Stimulated activated naive CD8-positive, alpha-beta T cell treated with anti-CD3 and anti-CD28 coated beads, Interleukin-15, Interleukin-2, amounts not matched to agents 100 U/mL and 50 U/mL, for 24 hours (primary cell): ENCODE measurements at places on chromosomes 4 and X.

DNA sequence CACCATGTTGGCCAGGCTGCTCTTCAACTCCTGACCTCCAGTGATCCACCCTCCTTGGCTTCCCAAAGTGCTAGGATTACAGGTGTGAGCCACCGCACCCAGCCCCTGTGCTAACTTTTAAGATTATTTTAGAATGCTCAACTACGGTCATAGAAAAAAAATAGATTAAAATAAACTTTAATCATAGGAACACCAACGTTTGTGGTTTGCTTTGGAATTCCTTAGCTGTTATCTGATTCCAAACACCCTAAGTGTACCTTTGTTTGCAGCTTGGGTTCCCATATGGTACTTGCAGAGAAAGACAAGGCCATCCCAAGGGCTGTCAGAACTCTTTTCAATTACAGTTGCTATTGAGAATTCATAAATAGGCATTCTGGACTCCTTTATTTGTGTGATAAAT, 90.1 kb upstream of the EFHC2 start:
- DNase-seq: no peak

- DNase-seq: no peak
Measured at GRCh38 chr4:78691971-78692821, 84.0 kb upstream of the BMP2K start.

GRCh38 chrX:16171944-16172343, 4.7 kb downstream of the MAGEB17 start:
- DNase-seq: no peak

DNA sequence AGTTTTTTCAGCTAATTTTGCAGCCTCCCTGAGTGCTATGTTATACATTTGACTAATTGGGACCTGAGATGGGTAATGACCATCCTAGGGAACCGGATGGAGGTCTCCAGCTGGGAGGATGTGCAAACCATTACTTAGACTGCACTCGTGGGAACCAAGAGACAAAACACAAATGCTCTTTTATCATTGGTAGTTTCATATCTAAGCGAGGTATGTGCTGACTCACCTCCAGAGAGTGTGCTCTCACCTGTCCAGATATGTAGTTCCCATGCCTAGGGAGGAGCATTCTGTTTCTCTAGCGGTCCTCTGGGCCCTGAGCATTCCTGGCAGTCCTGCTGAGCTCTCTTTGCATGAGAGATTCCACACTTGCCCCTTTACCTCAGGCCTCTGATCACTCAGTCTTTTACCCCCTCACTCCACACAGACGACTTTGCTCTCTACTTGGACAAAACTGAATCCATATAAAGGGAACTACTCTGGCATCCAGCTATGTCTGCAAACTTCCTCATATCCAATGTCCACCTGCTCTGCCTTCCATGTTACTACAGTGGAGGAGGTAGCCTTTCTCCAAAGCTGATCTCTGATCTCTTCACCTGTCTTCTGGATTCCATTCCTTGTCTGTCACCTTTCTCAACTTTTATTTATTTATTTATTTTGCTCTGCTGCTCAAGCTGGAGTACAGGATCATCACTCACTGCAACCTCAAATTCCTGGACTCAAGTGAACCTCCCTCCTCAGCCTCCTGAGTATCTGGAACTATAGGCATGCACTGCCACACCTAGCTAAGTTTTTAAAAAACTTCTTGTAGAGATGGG, 88.4 kb downstream of the LRP2BP start:
- no peak for DNase-seq

DNA sequence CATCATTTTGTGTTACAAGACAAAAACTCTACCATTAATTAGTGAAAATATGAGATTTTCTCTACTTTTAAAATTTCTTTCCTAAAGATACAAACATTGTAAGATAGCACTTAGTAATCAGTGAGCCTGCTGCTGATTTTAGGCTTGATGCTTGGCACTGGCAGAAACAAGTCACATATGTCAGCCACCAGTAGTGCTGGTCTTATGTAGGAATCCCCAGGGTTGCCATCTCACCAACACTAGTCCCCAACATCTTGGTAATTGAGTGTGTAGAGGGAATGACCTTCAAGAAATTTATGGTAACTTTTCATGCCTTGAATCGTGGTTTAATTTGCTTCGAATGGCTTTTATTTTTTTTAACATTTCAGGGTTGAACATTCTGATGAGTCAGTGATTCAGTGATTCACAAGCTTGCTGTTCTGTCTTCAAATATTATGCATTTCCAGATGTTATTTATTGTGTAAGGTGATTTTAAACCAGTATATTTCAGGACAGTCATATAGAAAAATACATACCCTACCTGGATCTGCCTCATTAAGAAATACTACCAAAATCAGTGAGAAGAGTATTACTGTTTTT, 11.9 kb downstream of the EXOC1 start:
- no peak for DNase-seq

DNA sequence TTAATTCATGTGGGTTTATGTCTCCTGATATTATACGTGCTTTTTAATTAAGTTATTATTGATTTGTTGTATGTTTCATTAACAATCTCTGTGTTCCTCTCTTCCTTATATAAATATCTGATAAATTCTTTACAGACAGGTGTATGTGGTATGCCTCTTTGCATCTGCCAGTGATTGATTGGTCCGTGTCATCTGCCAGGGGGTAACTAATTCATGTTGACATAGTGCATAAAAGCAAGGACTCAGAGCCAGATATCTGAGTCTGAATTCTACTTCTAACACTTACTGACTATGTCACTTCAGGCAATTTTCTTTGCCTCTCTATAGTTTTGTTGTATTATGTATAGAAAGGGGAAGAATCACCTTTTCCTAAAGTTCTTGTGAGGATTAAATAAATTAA, 5.2 kb upstream of the AMBN start:
- no peak for DNase-seq

DNA sequence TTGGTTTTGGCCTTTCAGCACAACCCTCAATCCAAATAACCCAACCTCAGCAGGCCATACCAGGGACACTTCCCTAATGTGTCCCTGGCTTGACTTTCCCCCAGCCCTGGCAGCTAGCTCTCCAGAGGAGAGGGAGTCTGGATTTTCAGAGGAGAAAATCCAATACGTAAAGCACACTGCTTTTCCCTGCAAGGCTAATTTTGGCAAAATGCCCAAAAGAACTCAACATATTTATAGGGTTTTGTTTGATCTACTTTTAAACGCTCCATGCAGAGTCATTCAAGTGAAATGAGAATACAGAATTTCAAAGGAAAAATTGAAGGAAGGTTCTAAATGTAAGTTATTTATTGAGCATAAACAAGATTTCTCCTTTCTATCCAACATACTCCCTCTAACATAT, 167.2 kb downstream of the SH3KBP1 start:
- DNase-seq: no peak

GRCh38 chr4:83438719-83439118, 16.9 kb downstream of the HELQ start:
- no peak for DNase-seq

DNA sequence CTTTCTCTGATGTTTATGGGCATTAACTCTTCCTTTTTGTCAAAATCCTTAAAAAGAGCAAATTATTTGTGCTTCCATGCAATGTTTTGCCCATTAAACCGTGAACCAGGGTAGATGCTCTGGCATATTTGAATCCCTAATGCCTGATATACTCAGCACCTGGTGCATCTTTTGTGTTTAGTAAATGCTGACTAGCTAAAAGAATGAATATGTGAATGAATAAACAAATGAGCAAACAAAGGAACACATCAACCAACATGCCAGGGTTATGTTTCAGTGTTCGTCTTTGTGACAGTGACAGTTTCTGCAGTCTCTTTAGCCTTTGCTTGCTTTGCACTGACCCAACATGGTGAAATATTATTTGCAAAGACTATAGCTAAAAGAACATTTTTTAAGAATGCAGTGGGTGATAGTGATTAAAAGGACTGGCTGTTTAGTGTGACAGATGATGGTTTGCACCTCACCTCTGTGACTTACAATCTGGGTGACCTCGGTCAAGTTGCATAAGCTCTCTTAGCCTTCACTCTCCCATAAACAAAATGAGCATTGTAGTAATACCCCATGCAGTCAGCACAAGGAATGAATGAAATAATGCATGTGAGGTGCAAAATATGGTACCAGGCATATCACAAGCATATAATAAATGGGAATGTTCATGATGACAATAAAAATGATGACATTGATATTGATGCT, 29.5 kb downstream of the SMPX start:
- no peak for DNase-seq

DNA sequence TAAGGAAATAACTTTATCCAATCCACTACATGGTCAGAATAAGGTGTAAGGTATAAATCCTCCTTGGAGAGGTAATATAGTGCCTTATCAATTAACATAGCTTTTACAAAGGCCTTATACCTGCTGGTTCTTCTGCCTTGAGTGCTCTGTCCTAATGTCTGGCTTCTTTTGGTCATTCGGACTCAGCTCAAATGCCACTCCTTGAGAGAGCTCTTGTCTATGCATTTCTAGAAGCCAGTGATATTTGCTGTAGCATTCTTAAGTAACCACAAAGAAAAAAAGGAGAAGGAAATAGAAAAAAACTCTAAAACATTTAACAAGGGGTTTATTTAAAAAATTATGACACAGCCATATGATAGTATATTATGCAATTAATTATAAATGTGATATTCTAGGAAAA, 444.8 kb upstream of the SLIT2 start:
- DNase-seq: no peak

DNA sequence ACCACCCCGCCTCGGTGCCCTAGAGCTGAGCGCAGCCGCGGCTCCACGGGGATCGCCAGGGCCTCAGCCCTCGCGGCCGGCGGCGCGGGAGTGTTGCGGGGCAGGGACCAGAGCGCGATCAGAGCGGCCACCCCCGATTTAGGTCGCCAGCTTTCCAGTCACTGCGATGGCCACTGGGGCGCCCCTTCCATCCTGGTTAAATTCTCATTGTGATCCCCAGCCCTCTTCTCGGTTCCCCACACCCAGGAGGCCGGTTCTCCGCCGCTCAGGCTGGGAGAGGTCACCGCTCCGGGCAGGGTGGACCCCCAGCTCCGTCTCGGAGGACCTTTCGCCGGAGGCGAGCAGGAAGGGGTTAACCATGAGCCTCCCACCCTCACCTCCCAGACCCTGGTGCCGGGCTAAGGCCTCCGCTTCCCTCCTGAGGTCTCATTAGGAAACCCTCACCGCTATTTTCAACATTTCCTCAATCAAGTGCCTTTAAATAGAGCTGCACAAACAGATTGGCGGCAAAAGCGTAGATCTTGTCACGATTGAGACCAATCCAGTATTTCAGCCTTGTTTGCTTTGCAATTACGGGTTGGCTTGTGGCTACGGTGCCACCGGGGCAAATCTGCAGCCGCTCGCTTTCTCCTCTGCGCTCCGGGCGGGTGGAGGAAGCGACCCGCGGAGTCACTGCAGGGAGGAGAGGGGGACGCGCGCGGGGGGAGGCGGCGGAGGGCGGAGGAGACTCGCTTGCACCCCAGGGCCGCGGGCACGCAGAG, 8.3 kb upstream of the HAND2 start:
- DNase-seq: no peak

DNA sequence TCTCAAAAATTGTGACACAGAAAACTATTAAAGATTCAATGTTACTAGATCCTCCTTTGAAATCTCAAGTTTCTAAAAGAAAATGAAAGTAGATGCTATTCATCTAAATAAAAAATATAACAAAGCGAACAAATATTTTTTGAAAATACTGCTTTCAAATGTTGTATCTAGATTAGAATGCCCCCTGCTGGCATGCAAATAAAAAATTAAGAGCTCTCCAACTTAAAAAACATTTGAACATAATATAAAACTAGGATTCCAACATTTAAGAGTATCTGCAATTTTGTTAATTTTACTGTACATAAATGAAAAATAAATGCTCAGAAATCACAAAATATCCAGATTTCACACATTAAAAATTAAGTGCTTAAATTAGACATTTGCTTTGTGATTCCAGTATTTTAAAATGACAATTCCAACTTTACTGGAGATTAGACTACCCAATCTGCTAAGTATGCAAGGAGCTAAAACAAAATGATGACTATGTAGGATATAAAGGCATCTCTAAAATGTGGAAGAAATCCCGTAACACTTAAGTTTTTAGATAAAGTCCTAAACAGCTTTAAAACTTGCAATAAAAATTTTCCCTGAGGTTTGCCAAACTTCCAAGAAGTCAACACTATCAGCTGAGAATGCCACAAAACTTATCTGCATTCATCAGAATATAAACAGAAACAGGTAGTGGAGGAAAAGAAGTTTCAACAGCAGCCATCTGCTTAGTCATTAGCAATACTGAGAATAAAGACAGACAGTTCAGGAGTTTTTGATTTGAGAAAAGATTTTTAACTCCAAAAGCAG, 32.7 kb downstream of the DHX15 start:
- DNase-seq: no peak

DNA sequence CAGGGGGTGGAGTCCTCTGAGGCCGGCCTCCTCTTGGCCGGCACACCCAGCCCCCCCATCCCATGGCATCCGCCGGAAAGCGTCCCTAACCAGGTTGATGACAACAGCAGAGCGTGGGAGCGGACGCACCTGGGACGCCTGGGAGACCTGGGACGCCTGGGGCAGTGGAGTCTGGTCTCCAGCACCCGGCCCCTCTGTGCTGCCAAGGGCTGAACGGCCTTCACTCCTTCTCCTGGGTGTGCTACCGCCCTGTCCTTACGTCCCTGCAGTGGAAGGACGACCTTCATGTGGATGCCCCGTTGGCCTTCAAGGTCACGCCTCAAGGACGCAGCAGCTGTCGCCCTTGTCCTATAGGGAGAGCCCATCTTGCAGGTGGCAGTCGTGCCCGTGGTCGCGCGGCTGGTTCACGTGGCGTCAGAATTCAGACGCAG, 26.9 kb downstream of the NKX1-1 start:
- no peak for DNase-seq

GRCh38 chr4:75599647-75600046, 30.7 kb downstream of the CDKL2 start:
- no peak for DNase-seq

DNA sequence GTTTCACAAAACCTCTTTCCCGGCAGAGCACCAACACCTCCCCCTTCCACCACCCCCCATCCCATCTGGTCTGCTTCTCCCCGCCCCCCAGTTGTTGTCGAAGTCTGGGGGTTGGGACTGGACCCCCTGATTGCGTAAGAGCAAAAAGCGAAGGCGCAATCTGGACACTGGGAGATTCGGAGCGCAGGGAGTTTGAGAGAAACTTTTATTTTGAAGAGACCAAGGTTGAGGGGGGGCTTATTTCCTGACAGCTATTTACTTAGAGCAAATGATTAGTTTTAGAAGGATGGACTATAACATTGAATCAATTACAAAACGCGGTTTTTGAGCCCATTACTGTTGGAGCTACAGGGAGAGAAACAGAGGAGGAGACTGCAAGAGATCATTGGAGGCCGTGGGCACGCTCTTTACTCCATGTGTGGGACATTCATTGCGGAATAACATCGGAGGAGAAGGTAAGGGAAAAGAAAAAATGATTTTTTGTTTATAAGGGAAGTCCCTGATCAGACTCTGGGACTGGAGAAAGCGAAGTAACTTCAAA, at the start of gene PDGFRA:
PDGFRA (plus strand) TSS at position 333 of the 541 bp plus-strand sequence. CDS start 29,476 bp downstream, outside the sequence.
- DNase-seq: no peak
